ENCODE measurements at places on chromosomes 2 and 18.
A peak's percentile ranks its signal among the peaks of the same experiment; 100 is the strongest.

- peak; percentile 90 for DNase-seq
Observed at GRCh38 chr2:20450201-20450999, 3.5 kb downstream of the RHOB start.

GRCh38 chr18:66013969-66014368 lies 263.2 kb downstream of the CDH7 start:
- no peak for DNase-seq

DNA sequence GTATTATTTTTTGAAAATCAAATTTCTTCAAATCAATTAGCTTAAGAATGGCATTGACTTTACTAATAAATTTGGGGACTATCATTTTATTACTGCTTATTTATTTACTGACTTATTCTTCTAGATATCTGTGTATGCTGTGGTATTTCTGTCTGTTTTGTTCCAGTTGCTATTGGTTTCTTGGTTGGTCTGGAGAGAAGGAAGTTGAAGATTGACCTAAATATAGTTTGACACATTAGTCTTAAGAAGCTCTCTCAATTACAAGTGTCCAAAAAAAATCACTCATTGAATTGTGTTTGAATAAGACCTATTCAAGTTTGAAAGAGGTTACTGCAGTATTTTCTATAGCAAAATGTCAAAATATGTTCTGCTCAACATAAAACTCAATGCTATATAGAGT lies 153.3 kb upstream of the KYNU start:
- DNase-seq = no peak

DNA sequence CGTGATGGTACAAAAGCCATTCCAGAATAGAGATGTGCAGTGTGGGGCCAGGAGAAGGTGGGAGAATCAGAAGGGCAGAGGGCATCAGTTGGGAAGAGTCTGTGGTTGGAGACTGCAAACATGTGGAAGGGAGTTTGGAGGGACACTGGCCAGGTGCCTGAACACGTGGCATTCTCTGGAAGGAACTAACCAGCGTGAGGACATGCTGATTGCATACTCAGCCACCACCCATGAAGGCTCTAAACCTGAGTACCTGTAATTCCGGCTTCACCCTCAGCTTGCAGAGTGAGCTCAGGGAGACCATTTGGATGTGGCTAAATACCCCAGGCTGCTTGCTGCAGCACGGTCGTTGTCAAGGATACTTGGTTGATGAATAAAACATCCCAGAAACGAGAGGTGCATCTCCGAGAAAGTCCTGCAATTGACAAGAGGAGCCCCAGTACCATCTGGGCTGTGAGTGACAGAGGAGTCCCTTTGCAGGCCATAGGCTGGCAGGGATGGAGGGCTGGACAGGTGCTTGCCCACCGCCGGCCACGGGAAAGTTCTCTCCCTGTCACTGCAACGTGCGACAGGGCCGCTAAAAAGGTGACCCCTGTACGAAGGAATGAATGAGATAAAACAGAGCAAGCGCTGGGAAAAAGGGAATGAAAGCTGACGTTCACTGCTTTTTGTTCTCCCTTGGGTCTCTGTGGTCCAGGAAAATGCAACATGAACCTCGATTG lies 5.0 kb downstream of the ACKR3 start:
- no peak for DNase-seq

- peak; percentile 91 for DNase-seq
Observed at GRCh38 chr2:99425022-99425421, 64.8 kb downstream of the REV1 start.

- DNase-seq = no peak
Observed at GRCh38 chr2:28352610-28353195, 40.0 kb upstream of the FOSL2 start.

- no peak for DNase-seq
Observed at GRCh38 chr2:151042964-151043363, 218.7 kb downstream of the RBM43 start.

GRCh38 chr2:218501665-218502064 lies 66.5 kb downstream of the USP37 start:
- DNase-seq = peak; percentile 81

- DNase-seq = no peak
Observed at GRCh38 chr18:10416065-10416464, 38.4 kb upstream of the APCDD1 start.

DNA sequence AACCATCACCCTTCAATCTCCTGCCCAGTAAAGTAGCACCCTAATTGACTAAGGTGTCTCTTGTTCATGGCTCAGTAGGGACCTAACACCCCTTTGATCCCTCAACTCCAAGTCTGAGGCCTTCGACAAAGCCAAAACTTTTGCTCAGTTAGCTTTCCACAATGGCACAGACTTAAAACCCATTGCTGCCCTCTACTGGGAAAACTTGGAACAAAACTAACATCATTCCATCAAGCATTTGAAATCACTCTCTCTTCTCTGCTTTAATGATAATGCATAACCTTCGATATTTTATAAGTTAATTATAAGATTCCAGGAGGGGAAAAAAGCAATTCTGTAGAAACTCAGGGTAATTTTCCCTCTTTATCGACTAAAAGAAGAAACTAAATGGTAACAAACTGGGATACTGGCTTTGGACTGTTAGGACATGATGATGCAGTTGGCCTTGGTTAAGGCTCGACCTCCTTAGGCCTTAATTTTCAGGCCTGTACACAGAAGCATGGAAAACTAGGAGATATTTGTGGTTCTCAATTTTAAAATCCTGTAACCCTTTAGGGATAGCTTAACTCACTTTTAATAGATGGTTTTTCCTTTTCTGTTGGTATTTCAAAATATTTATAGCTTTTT lies 127.8 kb downstream of the STK39 start:
- peak; percentile 81 for DNase-seq

DNA sequence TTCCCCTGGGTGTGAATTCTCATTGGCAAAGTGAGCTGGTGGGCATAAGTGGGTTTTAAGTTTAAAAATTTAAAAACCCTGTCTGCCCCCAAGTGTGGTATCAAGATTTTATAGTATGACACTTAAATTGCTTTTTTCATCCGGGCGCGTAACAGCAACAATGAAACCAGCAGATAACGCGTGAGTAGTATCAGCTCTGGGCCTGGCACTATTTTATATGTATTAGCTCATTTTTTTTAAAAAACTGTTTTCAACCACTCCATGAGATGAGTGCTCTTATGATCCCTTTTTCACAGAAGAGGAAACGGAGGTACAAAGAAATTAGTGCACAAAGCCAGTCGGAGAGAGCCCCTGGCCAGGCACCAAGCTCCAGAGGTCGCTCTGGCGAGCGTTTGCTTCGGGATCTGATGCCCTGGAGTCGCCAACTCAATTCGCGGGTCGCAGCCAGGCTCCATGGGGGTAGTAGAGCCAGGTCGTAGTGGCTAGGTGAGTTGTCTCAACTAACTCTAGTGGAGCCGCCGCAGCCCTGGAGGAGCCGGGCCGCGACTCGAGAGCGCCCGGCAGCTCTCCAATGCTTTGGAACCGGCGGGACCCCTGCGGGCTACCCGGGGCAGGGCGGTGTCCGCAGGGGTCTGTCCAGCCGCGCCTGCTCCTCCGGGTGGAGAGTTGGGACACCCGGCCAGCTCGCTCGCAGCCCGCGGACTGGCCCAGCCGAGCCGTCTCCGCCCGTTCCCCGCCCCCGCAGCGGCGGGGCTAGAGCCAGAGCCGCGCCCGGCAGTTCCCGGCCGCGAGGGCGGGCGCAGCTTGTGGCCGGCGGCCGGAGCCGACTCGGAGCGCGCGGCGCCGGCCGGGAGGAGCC lies at the start of gene IL1R1:
Gene IL1R1, plus strand, starts transcription at position 777 of the 859 bp plus-strand sequence. CDS start 14,979 bp downstream, outside the sequence.
- peak; percentile 70 for DNase-seq

- DNase-seq = no peak
Observed at GRCh38 chr18:30361864-30362540, 680.5 kb downstream of the DSC3 start.

DNA sequence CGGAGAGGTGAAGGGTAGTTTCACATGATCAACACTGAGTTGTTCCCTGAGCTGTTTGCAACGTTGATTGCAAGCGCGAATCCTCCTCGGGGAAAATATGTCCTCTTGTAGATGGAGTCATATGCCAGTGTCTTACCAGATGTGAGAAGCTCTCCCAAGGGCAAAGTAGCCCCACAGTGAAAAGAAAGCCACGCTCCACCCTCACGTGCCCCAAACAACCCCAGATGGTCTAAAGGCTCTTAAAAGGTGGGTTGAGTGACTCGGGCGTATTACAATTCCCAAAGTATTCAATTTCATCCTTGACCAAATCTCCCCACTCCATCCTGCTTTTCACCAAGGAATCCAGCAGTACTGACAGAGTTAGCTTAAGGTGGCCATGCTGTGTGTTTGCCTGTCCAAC lies 332.1 kb upstream of the SOX11 start:
- DNase-seq = no peak

- no peak for DNase-seq
Observed at GRCh38 chr2:190113000-190113399, 50.5 kb upstream of the MSTN start.

DNA sequence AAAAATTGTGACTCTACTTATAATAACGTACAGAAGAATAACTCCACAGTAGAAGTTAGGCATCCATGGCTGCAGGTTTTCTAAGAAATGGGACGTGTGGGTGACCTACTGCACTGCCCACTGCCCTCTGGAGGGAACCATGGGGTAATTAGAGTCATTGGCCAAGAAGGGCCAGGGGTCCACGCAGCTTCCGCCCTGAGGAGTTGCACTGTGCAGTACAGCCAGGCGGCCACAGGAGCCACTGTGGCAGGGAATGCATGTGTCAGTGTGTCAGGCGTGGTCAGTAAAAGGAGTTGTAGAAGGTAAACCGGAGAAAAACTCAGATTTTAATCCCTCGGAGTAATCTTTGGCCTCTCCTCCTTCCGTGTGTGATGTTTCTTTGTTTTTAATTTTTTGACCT lies 24.8 kb downstream of the NCK2 start:
- DNase-seq = no peak

- no peak for DNase-seq
Observed at GRCh38 chr2:120530781-120531180, 184.8 kb downstream of the INHBB start.

DNA sequence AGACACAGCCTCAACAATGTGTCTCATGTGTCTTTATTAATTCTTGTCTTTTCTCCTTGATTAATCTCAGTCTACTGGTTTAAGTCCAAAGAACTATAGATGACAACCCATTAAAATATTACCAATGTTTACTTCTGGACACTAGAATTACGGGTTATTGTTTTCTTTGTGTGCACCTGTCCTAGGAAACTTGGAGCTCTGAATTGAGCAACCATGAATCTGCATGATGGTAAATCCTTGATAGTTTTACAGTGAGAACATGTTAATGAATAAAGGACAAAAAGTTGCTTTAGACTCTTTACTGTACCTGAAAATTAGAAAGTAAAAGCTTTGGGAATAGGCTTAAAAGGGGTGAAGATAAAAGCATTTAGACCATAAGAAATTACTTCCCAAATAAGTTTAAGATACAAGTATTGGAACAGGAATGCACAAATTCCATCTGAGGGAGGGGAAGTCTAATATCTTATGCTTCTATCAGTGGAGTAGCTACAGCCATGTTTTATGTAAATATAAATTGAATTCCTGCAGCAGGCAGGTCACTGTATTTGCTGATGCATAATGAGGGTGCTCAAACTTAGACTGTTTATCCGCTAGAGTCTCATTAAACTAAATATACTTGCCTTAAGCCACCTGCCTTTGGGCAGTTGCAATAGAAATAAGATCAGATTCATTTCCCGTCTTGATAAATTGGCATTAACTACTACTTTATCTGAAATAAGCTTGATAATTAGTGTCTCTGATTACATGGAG lies 603.7 kb upstream of the GCFC2 start:
- no peak for DNase-seq

DNA sequence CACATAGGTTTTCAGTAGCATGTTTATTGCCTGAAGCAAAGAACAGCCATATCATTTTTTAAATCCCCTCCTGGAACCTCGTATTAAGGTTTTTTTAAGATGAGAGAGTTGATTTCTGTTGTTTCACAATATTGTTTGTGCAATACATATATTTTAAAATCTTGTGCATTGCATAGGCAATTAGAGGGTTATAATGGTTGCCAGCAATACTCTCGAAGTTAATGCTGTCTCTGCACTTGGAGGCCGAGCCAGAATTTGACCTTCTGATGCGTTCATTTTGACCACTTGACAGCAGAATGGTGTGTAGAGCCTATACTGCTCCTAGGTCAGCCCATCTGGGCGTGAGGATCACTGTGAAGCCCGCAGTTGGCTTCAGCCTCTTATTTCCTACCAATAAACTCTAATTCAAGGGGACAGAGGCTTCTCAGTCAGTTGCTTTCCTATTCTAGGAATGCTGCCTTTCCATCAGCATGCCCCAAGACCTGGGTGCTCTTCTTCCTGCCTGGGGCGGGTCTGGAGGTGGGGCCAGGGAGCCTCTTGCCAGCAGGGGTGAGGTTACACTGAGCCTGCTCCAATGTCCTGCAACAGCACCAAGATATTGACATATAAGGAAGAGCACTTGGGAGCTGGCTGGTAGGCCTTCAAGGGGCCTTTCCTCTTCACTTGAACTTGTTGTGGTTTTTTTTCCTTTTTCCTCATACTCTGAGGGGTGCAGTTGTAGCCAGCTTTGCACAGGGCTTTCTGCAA lies 91.4 kb upstream of the BCL2L11 start:
- no peak for DNase-seq

GRCh38 chr18:45802814-45803492 lies 22.5 kb upstream of the SIGLEC15 start:
- DNase-seq = peak; percentile 94

- DNase-seq = no peak
Observed at GRCh38 chr2:84292545-84292944, 166.5 kb downstream of the SUCLG1 start.

GRCh38 chr2:171629113-171629512 lies 58.2 kb upstream of the DYNC1I2 start:
- no peak for DNase-seq

DNA sequence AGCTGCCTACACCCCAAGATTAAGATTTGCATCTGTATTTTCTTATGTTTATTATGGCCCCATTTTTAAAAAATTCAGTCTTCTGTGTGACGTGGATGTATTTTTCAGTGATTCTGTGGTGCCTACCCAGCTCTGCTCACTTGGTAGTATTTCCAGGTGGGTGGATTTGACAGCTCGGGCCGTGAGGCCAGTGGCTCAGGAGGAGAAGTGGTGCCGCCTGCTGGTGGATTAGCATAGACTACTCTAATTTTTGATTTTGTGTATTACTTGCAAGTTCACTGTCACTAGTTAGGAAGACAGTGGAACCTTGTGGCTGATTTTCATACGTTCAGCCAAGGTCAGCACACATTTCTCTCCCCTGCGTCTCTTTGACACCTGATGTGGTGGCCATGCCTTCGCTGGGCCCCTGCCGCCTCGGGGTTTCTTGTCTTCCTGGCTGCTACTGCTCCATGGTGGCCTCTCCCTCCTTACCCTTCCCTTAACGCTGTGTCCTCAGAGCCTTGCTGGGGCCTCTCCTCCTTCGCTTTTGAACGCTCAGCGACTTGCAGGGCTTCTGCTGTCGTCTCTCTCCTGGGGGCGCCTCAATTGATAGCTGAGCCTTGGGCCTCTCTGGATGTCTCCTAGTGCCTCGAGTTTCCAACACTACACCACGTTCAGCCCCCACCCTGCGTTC lies 89.4 kb downstream of the DGKD start:
- DNase-seq = peak; percentile 94

DNA sequence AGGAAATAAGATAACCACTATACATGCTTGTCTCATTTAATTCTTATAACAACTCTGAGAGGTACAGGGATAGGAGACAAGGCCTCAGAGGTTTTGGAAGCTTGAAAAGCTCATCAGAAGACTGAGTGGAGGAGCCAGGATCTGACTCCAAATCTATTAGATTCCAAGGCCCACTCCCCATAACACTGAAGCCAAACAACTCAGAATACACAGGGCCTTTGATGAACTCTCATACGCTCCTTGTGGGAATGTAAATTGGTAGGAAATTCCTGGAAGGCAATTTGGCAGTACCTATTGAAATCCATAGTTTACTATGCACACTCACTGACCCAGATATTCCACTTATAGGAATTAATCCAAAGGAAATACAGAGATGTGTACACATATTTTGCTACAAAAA lies 27.9 kb downstream of the WIPF1 start:
- no peak for DNase-seq

All from dermis blood vessel endothelial cell (primary cell).